CD4-positive, alpha-beta T cell treated with Interleukin-15 for 1 hour (primary cell): ENCODE measurements at places on chromosomes 12 and 14.

GRCh38 chr14:64680013-64680713 lies 24.1 kb upstream of the PLEKHG3 start:
- no peak for DNase-seq

DNA sequence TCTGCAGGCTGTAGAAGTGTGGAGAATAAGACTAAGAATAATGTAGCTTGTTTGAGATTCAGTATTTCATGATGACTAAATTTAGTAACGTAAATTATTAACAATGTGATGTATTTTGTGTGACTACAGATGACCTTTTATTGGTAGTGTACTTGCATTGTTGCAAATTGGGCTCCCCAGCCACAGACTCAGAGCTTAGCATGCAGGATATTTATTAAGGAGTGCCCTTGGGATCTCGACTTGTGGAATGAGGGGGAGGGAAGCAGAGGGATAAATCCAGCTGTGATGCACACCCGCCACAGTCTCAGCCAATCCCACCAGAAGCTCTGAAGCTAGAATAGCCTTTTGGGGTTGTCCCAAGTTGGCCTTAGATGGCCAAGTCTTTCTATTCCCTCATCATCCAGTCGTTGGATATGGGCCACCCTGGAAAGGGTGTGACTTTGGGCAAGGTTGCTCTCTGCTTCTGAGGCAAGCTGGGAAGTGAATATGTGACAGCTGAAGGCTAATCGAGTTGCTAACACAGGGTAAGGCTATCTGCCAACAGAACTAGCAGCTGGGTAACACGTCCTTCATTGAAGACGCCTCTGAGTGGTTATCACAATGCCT lies 42.1 kb upstream of the USP44 start:
- DNase-seq, result no peak

DNA sequence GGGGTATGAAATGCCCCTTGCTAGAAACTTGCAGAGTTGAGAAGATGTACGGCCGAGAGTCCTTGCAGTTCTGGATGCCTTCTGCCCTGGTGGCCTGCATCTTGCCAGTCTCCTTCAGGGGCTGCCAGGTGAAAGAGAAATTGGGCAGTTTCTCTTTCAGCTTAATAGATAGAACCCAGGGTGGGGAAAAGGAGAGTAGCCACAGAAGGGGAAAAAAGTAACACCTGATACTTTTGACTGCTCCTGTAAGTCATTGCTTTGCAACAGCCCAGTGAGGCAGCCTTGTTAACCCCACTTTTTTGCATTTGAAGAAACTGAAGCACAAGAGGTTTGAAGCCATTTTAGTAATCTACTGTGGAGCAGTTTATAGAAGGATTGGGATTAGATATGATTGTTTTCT lies 27.6 kb downstream of the TDP1 start:
- no peak for DNase-seq

- no peak for DNase-seq
These were observed 55.1 kb downstream of the SERPINA10 start for GRCh38 chr14:94237983-94238382.

GRCh38 chr14:71001742-71002141 lies 94.5 kb downstream of the PCNX1 start:
- no peak for DNase-seq

DNA sequence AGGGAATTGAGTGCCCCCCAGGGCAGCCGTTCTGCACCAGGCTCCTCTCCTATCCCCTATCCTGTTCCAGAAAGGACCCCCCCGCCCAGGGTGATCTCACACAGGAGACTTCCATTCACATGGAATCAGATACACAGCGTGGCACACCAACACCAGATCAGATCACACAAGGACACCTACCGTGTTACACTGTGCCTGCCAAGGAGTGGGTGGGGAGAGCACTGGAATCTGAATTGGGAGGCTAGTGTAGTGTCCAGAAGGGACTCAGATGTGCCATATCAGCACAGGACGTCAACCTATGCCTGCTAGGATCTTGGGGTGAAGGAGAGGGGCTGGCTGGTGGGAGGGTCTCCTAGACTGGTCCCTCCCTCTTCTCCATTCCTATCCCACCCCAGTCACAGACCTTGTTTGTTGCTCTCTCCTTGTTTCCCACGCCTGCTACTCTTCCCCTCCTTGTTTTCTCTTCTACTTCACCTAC lies 2.3 kb downstream of the PTMS start:
- DNase-seq, result no peak

DNA sequence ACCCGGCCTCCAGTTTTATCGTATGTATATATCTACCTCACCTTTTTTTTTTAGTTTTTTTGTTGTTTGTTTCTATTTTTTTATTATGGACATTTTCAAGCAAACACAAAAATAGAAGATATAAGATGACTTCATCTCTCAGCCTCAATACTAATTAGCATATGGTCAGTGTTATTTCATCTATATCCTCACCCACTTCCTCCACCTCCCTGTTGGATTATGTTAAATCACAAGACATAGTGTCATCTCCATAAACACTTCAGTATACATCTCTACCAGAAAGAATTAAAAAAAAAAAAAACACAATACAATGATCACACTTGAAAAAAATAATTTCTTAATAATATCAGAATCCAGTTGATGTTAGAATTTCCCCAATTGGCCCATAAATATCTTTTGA lies 34.9 kb downstream of the RAB35 start:
- DNase-seq, result no peak

DNA sequence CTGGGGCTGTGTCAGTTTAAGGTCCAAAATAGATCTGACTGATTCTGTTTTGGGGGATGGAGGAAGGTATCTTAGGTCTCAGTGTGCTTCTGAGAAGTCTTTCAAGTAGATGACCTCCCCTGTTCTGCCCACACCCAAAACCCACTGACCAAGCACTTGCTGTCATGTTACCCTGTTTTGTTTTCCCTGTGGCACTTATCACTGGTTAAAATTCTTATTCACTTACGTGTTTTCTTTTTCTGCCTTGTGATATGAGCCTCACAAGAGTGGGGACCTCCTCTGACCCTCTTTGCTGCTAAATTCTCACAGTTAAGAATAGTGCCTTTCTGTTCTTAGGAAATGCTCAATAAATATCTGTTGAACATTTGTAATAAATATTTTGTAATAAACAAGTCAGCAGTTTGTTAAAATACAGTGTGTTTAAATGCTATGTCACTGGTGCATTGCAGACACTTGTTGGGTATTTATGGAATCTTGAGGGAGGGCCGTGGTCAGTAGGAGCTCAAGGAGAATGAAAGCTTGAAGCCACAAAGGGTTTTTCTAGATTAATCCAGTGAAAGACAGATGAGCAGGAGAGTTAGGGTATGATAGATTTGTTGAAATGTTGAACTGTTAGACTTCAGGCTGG lies 20.9 kb downstream of the PLEKHA5 start:
- DNase-seq, result no peak

DNA sequence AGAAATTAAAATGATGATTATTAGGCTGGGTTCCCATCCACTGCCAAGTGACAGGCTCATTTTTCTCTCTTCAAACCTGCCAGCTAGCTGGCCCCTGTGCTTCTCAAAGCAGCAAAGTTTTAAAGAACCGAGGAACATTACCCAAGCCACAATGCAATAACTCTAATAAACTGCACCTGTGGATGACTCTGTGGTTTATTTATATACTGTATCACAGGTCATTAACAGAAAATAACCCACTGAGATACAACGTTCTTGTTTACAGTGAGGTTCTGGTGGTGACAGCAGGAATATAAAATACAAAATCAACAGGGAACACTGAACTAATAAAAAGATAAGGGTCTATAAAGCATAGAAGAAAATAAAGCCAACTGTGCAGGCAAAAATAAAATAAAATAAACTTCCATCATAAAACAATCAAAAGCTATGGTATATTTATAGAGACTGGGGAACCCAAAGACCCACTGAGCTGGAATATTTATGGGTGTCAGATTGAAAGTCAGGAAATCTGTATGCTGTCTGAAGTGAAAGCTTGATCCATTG lies 472.9 kb downstream of the NOVA1 start:
- DNase-seq, result no peak

DNA sequence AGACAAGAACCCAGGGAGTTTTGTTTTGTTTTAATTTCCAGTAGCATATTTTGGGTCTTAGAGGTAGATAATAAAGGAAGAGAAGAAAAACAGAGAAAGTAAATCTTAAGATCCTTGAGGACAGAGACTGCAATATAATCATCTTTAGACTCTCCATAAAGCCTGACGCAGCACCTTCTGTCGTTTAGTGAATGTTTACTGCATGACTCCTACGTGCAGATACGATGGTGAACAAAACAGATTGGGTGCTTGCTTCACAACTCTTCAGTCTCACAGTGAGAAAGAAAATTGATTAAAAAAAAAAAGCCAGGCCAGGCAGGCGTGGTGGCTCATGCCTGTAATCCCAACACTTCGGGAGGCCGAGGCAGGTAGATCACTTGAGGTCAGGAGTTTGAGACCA lies 86.9 kb downstream of the STON2 start:
- no peak for DNase-seq

DNA sequence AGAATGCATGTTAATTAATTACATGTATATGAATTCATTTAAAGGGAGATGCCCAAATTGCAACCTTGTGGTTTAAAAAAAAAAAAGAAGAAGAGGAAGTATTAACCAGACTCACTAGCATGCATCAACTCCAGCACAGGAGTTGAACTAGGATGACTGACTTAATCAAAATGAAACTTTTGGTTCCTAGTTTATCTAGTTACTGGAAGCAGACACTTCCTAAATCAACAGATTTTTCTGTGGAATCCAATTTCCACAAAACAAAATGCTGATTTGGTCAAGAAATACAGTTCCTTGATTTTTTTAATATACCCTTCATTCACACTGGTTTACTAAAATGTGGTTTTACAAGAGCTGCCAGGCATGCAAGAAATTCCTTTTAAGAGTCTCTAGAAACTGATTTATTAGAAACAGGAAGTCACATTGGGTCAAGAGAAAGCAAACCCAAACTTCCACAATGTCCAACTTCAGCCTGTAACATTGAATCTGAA lies 41.6 kb downstream of the ITPR2 start:
- DNase-seq, result no peak

DNA sequence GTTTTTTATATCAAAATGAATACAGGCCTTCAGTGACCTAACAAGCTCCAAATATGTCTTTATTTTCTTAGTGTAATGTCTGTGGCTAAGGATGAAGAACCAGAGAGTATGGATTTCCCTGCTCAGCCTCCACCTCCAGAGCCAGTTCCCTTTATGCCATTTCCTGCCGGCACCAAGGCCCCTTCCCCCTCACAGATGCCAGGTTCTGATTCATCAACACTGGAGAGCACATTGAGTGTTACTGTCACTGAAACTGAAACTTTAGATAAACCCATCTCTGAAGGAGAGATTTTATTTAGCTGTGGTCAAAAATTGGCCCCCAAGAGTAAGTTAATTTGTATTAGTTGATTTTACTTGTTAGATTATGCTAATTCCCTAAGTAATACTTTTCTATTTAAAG lies 61.0 kb downstream of the KIAA0586 start:
- DNase-seq, result no peak

- DNase-seq, result no peak
These were observed 504.9 kb upstream of the CCDC196 start for GRCh38 chr14:65981192-65981843.

GRCh38 chr14:59631237-59631636 lies 54.6 kb upstream of the CCDC175 start:
- no peak for DNase-seq

GRCh38 chr14:22567437-22567836 lies 21.6 kb downstream of the DAD1 start:
- no peak for DNase-seq

- no peak for DNase-seq
These were observed 62.9 kb downstream of the CCDC91 start for GRCh38 chr12:28253161-28253641.

DNA sequence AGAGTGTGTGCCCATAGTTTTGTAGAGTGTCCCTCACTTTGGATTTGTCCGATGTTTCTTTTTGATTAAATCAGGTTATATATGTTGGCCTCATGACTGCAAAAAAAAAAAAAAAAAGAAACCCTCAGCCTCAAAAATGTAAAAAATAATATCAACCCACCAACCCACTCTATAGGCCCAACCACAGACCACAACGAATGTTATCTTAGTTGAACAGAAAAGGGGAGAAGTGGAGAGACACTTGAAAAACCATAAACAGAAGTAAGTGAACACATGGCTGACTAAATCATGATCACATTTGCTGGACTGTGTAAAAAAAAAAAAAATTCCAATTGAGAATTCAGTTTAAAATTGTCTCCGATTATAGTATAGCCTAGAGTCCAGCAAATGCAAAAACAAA lies 45.5 kb upstream of the ST8SIA1 start:
- DNase-seq, result no peak

DNA sequence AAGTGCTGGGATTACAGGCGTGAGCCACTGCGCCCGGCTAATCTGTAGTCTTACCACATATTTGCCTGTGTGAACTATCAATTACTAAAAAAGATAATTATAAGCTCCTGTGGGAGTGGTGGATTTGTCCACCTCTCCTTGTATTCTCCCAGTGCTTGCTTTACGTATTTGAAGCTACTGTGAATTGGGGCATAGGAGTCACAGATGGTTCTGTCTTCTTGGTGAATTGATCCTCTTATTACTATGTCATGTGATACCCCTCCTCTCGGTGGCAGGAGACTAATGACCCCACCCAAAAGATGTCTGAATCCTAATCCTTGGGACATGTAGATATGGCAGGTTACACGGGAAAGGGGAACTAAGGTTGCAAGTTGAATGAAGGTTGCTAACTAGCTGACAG lies 11.8 kb downstream of the GPR132 start:
- DNase-seq, result no peak

DNA sequence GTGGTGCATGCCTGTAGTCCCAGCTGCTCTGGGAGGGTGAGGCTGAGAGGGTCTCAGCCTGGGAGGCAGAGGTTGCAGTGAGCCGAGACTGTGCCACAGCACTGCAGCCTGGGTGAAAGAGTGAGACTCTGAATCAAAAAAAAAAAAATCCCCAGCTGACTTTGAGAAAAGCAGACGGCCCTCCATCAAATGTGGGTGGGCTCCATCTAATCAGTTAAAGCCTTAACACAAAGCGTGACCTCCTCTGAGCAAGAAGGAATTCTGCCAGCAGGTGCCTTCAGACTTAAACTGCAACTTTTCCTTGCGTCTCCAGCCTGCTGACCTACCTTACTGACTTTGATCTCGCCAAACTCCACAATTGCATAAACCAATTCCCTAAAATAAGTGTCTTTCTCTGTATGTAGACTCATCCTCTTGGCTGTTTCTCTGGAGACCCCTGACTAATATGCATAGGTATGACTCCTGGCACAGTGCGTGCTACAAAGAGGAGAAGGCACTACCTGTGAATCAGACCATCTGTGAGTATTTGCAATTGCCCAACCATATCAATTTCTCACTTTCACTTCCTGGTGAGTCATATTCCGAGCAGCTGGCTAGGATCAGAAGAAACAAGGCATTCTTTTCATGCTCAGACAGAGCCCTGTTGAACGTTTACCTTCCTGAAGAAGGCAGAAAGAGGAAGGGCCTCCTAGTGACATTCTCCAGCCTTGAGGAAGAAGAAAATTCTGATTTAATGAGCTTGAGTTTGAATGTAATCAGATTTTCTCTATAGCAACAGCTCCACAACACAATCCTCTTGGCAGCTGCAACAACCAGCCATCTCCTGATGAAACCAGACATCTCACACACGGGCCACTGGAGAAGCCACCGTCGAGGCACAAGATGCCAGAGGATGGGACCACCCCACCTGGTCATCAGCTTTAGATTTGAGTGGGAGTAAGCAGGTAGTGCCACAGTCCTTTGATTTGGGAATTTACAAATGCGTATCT lies 54.3 kb downstream of the CLMN start:
- DNase-seq, result peak; percentile 64

- no peak for DNase-seq
These were observed 295.1 kb downstream of the GRIN2B start for GRCh38 chr12:13686260-13686659.

GRCh38 chr12:117063162-117063911 lies 35.9 kb downstream of the TESC start:
- DNase-seq, result peak; percentile 53
